Stimulated activated CD4-positive, alpha-beta T cell treated with anti-CD3 and anti-CD28 coated beads, Interleukin-2, amount 100 ng/mL, for 48 hours (primary cell): ENCODE measurements at places on chromosomes 6 and 20.
A peak's percentile ranks its signal among the peaks of the same experiment; 100 is the strongest.

GRCh38 chr20:35660122-35660937, 4.4 kb downstream of the CPNE1 start:
- DNase-seq = peak; percentile 16

GRCh38 chr6:135393289-135393688, 104.3 kb downstream of the AHI1 start:
- no peak for DNase-seq

DNA sequence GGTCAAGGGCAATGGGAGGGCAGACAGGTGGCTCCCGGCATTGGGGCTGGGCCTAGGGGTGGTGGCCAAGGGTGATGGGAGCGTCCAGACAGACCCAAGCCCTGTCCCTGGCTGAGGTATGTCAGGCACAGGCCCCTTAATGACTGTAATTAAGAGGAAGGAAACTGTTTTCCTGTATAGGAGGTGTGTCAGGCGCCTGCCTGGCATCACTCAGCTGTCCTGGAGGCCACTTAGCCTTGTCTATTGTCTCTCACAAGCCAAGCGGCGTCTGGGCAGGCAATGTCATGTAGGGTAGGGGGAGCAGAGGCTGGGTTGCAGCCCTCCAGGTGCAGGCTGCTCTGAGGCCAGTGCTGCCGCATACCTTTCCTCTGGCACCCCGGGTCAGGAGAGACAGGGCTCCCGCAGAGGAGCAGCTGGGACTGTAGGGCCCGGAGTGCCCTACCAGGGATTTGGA, 3.9 kb upstream of the FAM83C start:
- no peak for DNase-seq

GRCh38 chr6:140364916-140365315, 990.5 kb upstream of the CITED2 start:
- DNase-seq = no peak

DNA sequence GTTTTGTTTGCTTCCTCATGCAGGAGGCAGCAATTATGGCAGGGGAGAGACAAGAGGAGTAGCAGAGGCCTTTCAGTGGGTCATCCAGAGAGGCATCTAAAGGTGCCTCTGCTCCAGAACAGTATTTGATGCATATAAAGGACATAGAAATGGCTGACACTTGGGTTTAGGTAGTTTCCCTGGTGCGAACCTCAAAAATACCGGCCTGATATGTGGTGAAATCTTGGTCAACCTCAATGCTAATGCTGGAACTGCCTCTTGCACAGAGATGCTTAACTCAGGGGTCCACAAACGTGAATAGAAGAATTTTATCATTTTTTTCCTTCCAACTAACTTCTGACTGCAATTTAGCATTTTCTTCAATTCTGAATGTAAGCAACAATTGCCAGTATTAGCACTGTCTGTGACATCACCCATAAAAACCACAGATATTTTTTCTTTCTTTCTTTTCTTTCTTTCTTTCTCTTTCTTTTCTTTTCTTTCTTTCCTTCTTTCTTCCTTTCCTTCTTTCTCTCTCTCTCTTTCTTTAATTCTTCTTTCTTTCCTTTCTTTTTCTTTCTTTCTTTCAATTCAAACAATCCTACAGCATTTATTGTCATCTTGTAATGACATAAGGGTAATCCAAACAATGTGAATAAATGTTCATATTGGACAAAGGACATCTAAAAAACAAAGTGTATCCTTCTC, 180.0 kb upstream of the UST start:
- DNase-seq = no peak

GRCh38 chr6:16216501-16217155, 21.8 kb upstream of the GMPR start:
- DNase-seq = no peak

GRCh38 chr20:21092806-21093205, 13.4 kb downstream of the LINC00237 start:
- no peak for DNase-seq

DNA sequence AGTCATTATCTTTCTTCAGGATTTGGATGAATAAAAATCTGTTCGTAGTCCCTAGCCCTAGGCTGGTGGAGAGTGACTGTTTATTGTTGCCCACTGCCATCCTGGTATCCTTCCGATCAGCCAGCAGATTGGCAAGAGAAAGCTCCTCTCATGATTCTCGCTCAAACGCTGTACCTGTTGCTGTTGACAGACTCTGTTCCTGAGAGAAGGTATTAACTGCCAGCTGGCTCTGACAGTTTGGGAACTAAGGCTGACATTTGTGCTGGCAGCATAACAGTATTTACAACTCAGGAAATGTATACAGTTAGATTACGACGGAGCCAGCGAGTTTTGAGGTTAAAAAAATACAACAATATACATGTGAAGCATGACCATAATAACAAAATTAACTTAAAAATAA, 674.5 kb downstream of the PRKN start:
- DNase-seq = no peak
